K562 (cell line): ENCODE measurements at places on chromosomes 2 and 18. TPM values are rescaled to one million over a fixed set of nuclear protein-coding genes. Genes with fewer than 3 reads are reported as not detected.
A peak's percentile ranks its signal among the peaks of the same experiment; 100 is the strongest.

Gene IL36A
- polyA plus RNA-seq = not detected in 2 replicates

Gene SOWAHC
- not detected in 2 replicates for polyA plus RNA-seq

Gene DCC
- not detected in 2 replicates for polyA plus RNA-seq

Gene GLI2
- not detected in 2 replicates for polyA plus RNA-seq

Gene CABYR
- polyA plus RNA-seq = not detected in 2 replicates

Gene CGREF1
- 0.41 and 0.88 TPM in 2 replicates for polyA plus RNA-seq

Gene DPP10
- not detected in 2 replicates for polyA plus RNA-seq

Gene DSG2
- polyA plus RNA-seq = 34.1 and 40.8 TPM in 2 replicates

Gene DTNA
- polyA plus RNA-seq = 0.09 and 0.61 TPM in 2 replicates

Gene KLHL41
- 0.03 and 1.5 TPM in 2 replicates for polyA plus RNA-seq

Gene SETBP1
- polyA plus RNA-seq = 0.04 and 0.11 TPM in 2 replicates

Gene ALPG
- not detected in 2 replicates for polyA plus RNA-seq

Gene SCYGR7
- not detected in 2 replicates for polyA plus RNA-seq

Gene AGBL5
- polyA plus RNA-seq = 24.9 and 33.8 TPM in 2 replicates

Gene INO80B
- 11.0 and 11.5 TPM in 2 replicates for polyA plus RNA-seq

Gene C2orf76
- 13.4 and 14.4 TPM in 2 replicates for polyA plus RNA-seq

DNA sequence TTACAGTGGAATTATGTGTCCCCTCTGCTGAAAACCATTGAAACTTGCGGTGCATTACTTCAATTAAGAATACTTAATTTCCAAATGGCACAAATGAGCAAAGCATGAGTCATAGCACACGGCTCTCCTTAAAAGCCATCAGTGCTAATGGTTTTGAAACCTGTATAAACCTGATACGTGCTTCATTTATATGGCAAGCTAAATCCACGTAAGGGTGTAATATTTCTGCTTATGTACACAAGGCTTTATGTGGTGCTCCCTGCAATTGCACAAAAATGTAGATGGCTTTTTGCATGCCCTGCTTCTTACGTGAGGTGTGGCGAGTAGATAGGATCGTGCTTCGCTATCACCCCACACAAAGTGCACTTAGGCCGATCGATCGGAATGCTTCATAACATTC is 840.9 kb downstream of the GALR1 start:
- no peak for DNase-seq

- DNase-seq = no peak
These were observed 156.0 kb upstream of the TWIST2 start for GRCh38 chr2:238691596-238692491.

DNA sequence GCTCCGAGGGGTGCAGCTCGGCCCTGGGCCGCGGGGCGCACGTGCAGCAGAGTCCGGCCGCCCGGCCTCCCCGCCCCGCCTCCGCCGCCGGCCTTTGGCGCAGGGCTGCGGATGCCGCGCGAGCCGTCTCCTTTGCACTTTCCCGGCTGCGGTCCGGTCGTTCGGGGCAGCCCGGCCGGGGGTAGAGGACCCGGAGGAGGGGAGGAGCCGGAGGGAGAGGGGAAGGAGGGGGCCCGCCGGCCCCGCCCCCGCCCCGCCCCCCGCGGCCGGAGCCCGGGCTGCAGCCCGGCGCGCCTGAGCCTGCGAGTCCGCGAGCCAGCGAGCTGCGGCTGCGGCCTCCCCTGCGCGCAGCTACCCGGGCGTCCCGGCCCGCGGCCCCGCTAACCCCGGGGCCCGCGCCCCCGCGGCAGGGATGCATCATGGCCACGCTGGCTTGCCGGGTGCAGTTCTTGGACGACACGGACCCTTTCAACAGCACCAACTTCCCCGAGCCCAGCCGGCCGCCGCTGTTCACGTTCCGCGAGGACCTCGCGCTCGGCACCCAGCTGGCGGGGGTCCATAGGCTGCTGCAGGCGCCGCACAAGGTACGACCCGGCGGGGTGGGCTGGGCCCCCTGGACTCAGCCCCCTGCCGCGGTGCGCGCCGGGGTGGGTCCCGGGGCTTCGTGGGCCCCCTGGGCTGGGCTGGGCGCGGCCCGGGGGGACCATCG is at the start of gene FHOD3:
Gene FHOD3, plus strand, starts transcription at position 297 of the 709 bp plus-strand sequence. Its CDS starts 123 bp downstream, at position 420.
- DNase-seq = peak; percentile 76

DNA sequence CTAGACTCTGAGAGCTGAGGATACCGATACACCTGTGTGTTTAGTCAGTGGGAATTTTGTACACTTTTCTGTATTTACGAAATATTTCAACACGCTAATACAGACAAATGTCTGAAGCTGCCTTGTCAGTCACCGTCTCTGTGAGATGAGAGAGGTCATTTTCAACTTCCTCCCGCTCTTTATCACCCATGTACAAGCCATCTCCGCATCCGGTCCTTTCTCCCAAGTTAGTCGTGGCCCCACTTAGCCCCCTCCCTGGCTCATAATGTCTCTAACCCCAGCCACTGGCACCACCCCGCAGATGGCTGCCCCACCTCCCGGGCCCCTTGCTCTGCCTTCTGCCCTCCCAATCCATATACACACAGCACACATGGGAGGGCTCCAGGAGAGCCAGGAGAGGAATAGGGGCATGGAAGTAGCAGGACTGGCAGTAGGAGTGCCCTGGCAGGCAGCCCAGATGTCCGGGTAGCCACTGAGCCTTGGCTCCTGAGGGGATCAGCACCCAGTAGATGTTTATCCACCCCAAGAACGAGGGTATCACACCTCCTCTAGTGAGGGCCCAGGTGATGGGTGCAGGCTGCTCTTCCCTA is 2.0 kb upstream of the RUFY4 start:
- peak; percentile 6 for DNase-seq

DNA sequence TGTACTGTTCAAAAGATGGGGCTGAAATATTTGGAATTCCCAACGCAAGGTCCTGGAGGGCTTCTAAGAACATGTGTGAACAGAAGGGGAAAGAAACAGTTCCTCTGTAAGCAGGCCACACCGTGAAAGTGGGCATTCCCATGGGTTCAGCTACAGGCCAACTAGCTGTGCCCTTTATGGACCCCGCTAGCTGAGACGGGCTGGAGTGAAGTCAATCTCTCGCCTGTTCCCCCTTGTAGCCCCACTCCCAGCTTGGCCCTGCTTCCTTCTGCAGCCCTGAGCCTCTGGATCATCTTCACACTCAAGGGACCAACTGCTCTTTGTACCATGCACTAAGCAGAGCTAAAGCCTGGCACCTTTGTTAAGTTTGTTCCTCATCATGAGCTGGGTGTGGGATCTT is 55.4 kb downstream of the POLR1A start:
- no peak for DNase-seq

DNA sequence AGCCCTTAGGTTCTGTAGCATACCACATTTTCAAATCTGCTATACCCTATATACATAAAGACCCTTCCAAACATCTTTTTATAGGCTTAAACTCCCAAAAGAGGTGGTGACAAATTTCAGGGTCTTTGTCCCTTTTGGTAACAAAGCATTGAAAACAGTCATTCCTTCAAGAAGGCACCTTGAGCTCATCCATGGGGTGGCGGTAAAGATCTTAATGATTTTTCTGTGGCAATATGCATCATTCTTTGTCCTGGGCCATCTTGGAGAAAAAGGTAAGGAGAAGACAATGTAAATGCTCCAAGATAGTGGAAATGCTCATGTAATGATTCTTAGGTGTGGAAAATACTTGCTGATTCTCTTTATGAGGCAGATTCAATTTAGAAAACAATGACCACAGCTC is 890.5 kb downstream of the CNTNAP5 start:
- DNase-seq = no peak

- DNase-seq = no peak
These were observed 24.1 kb downstream of the CIDEA start for GRCh38 chr18:12278215-12278671.

DNA sequence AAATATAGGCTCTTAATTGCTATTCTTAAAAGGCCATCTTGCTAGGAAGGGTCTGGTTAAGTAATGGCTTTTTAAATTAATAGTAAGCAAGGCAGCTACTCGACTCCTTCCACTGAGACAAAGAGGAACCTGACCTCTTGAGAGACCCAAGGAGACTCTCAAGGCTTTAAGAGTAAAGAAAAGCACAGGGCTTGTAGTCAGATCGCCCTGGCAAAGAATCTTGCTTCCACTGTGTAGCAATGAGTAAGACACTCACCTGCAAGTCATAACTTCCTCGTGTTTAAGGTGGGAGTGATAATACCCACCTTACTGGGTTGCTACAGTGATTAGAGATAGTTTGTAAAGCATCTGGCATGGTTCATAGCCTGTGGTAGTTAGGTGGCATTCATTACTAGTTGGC is 274.5 kb downstream of the TSN start:
- no peak for DNase-seq

- no peak for DNase-seq
These were observed 617.8 kb downstream of the TRIB2 start for GRCh38 chr2:13334545-13334944.

GRCh38 chr2:219278655-219279150 is 463 bp upstream of the DNAJB2 start:
- DNase-seq = no peak

GRCh38 chr2:60533101-60534051 is 20.1 kb downstream of the BCL11A start:
- DNase-seq = no peak

DNA sequence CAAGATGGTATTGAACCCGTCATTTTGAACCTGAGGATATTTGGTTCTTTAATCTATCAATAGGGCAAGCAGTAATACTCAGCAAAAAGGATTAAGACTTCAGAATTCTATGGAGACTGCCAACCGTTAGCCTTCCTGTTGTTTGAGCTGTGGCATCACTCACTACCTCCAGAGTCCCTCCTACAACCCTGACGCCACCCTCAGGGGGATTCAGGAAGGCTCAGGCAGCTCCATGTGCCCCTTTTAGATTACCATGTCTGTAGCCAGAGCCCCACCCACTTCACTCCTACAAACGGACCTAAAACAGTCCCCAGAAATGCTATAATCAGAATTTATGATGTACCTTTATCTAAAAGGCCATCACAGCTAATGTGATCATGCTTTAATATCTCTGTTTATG is 172.9 kb downstream of the EPHA4 start:
- no peak for DNase-seq

- no peak for DNase-seq
These were observed 25.9 kb downstream of the SPP2 start for GRCh38 chr2:234076451-234076850.

GRCh38 chr2:161077367-161078210 is 82.6 kb upstream of the TANK start:
- no peak for DNase-seq

- DNase-seq = no peak
These were observed 178.5 kb downstream of the ERBB4 start for GRCh38 chr2:212360068-212360460.

- DNase-seq = no peak
These were observed at the start of gene TWIST2 for GRCh38 chr2:238847841-238848690. Gene TWIST2, plus strand, starts transcription at chr2:238848085. Its CDS starts 131 bp downstream, at chr2:238848216.

DNA sequence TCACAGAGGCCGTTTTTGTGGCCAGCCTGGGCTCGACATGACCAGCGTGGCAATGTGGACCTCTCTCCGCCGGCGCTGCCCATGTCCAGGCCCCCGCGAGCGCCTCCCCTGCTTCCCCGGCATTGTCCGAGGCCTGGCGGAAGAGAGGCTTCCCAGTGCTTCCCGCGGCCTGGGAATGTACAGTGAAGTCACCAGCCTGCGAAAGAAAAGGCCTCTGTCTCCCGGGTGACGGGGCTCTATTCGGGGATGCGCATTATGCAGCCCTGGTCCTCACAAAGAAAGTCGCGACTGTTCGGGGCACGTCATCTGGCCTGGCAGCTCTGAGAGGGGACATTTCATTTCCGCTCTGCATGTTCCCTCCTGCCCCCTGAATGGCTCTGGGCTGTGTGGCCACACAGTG is 109.2 kb upstream of the AGAP1 start:
- DNase-seq = no peak

GRCh38 chr2:174669336-174669735 is 71.7 kb upstream of the WIPF1 start:
- DNase-seq = no peak

DNA sequence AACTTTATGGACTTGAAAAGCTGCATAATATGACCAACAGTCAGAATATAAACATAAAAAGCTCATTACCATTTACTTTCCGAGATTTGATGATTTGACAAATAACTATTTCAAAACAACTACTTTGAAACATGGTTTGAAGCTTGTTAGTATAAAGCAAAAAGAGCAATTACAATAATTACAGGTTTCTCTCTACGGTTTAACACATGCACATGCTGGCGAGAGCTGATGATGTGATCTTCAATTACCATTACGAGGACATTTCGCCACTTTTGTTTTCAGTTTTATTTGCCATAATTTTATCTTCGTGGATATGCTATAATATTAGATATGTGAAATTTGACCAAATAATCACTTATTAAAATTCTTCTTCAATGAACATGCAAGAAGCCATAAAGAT is 270.1 kb downstream of the TCF4 start:
- DNase-seq = no peak

- DNase-seq = no peak
These were observed 200.7 kb upstream of the SMAD7 start for GRCh38 chr18:49151482-49151881.

GRCh38 chr2:19819097-19820065 is 82.4 kb downstream of the TTC32 start:
- DNase-seq = no peak

- no peak for DNase-seq
These were observed 85.3 kb upstream of the TWSG1 start for GRCh38 chr18:9249254-9249653.

GRCh38 chr18:47036298-47036874 is 965 bp upstream of the ELOA2 start:
- peak; percentile 28 for DNase-seq

GRCh38 chr2:12661489-12661888 is 55.2 kb upstream of the TRIB2 start:
- DNase-seq = no peak

GRCh38 chr2:166057370-166058164 is 70.3 kb downstream of the SCN1A start:
- DNase-seq = peak; percentile 12

- DNase-seq = no peak
These were observed 206.2 kb downstream of the SRBD1 start for GRCh38 chr2:45404807-45405297.

GRCh38 chr2:11753886-11754699 is 7.7 kb downstream of the LPIN1 start:
- DNase-seq = no peak

- no peak for DNase-seq
These were observed 495 bp downstream of the TMEM169 start for GRCh38 chr2:216082117-216082711.

- no peak for DNase-seq
These were observed 5.7 kb downstream of the CYP26B1 start for GRCh38 chr2:72141881-72142451.

- DNase-seq = no peak
These were observed 70.2 kb downstream of the NGEF start for GRCh38 chr2:232942831-232943230.

DNA sequence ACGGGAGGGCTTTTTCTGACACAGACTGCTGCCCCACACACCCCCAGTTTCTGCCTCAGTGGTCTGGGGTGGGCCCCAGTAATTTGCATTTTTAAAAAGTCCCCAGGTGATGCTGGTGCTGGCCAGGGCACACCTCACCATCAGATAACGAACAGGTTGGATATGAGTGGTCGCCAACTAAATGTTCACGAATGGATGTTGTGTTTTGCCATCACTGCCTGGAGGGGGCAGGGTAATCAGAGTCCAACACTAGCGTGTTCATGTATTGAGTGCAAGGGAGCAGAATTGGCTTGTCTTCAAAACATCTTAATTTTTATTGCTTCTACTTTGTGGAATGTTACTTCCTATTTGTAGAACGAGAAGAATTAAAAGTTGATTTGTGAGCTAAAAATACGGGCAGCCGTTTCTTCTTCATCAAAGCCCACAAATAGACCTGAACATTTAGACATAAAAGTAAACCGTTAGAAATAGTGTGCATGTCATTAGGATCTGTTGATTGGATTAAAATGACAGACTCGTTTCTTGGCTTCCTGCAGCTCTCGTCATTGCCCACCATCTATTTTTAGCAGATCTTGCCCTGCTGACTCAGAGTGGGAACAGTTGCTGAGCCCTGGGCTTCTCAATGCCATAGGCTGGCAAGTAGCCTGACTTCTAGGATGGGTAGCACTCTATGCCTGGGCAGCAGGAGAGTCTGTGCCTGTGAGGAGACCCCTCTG is 45.2 kb downstream of the NCK2 start:
- no peak for DNase-seq
